Uterus (tissue), 4 donors: ENCODE measurements at places on chromosomes 5 and 9. TPM values are rescaled to one million over a fixed set of nuclear protein-coding genes. Genes with fewer than 3 reads are reported as not detected.

The PIP5K1B gene
- 8.2 TPM for total RNA-seq

The FOXE1 gene
- total RNA-seq: not detected

The PCDHAC2 gene
- 1.4 TPM for total RNA-seq

- H3K27ac ChIP-seq: no peak overlapping the region
- no peak for DNase-seq
- H3K4me3 ChIP-seq: no peak overlapping the region
- no peaks in the 10 kb centered on the region for H3K4me1 ChIP-seq
- H3K36me3 ChIP-seq: no peaks in the 10 kb centered on the region
Measured at GRCh38 chr9:91154686-91155085, 207.0 kb downstream of the AUH start.

- no peak overlapping the region for H3K4me3 ChIP-seq
- H3K4me1 ChIP-seq: no peaks in the 10 kb centered on the region
- no peaks in the 10 kb centered on the region for H3K36me3 ChIP-seq
- H3K27me3 ChIP-seq: no peaks in the 10 kb centered on the region
- DNase-seq: no peak
Measured at GRCh38 chr5:67047160-67047559, 149.4 kb downstream of the CD180 start.

DNA sequence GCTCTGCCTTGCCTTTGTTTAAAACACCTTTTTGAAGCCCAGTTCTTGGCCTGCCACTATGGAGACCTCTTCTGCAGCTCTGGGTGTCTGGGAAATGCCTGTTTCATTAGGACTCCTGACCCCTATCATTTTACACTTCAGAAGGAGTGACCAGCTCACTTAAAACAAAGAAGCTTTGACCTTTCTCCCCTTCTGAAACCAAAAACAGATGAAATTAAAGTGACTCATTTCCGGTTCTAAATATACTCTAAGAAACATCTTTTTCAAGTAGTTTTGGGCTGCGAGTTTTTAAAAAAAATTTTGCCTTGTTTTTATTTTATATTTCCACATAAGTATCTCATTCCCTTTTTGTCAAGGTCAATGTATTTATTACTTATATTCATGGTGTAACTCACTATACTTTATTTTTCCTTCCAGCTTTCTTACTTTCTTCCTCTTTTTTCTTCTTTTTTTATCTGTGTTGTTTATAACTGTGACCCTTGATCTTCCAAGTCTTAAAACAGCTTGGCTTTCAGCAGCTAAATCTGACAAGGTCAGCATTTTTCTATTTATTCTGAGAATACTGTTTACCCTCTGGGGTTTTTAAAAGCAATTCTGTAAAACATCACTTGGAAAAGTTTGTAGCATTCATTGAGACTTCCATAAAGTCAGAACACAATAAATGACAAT is 672.9 kb downstream of the NR2F1-AS1 start:
- H3K27ac ChIP-seq: peak overlapping the region; percentile 7
- H3K27me3 ChIP-seq: no peaks in the 10 kb centered on the region
- no peaks in the 10 kb centered on the region for H3K36me3 ChIP-seq
- no peak overlapping the region for H3K4me3 ChIP-seq

- no peaks in the 10 kb centered on the region for H3K36me3 ChIP-seq
- H3K27me3 ChIP-seq: no peaks in the 10 kb centered on the region
- H3K27ac ChIP-seq: no peak overlapping the region
- DNase-seq: no peak
- H3K4me3 ChIP-seq: no peak overlapping the region
- no peaks in the 10 kb centered on the region for H3K4me1 ChIP-seq
Measured at GRCh38 chr9:86804011-86804410, 143.3 kb downstream of the GAS1 start.

- no peaks in the 10 kb centered on the region for H3K4me1 ChIP-seq
- no peaks in the 10 kb centered on the region for H3K27me3 ChIP-seq
- no peak overlapping the region for H3K4me3 ChIP-seq
- H3K36me3 ChIP-seq: no peaks in the 10 kb centered on the region
- DNase-seq: peak; percentile 52
Measured at GRCh38 chr5:127313847-127314473, 23.4 kb downstream of the MEGF10 start.

- no peak overlapping the region for H3K4me3 ChIP-seq
- no peaks in the 10 kb centered on the region for H3K36me3 ChIP-seq
- H3K4me1 ChIP-seq: no peaks in the 10 kb centered on the region
- no peak for DNase-seq
Measured at GRCh38 chr9:85420750-85421149, 321.0 kb downstream of the AGTPBP1 start.

DNA sequence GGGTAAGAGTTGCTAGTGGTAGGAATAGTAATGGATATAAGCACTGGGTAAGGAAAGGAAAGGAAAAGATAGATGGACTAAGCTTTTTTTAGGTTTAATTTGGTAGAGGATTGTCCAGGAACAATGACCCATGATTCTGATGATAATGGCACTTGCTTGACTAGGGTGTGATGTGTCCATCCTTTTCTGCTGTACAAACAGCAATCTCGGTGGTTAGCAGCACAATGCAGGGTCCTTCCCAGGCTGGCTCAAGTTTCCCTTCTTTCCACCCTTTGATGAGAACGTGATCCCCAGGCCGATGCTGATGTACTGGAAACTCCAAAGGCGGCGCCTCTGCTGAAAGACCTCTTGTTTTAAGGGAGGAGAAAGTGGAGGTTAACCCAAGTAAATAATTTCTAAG is 105.3 kb downstream of the TMEM167A start:
- no peaks in the 10 kb centered on the region for H3K27me3 ChIP-seq
- H3K36me3 ChIP-seq: no peaks in the 10 kb centered on the region
- no peak overlapping the region for H3K4me3 ChIP-seq
- no peaks in the 10 kb centered on the region for H3K4me1 ChIP-seq

DNA sequence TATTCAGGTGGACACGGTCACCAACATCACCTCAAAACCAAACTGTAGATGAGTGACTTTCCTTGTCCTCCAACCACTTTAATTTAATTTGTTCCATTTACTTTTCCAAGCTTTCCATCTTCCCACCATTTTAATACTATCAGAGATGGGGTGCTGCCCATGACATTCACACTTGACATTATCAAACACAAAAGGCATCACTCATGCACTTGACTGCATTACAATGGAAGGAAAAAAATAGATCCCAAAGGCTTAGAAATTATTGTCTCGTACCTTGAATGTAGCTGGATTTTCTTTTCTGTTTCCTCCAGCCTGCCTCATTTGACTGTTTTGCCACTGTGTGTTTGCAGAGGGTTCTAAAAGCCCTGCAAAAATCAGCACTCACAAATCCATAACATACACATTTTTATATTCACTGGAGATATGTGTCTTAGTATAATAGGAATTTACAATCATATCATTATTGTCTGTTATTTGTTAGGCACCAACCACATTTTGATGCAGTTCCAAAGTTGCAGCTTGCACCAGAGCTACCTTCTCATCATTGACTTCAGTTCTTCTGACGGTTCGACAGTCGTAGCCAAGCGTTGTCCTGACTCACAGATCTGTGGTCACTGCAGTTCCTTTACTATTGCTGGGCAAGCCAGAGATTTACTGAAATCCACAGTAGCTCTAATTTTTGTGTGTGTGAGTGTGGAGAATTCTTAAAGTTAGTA is 712.3 kb upstream of the WWC1 start:
- H3K4me3 ChIP-seq: no peak overlapping the region
- peaks cover 20% of the 10 kb centered on the region for H3K27me3 ChIP-seq
